ENCODE measurements at places on chromosomes 1 and 21. TPM values are rescaled to one million over a fixed set of nuclear protein-coding genes. Genes with fewer than 3 reads are reported as not detected.

TIE1 gene
- total RNA-seq, result 2.2 TPM

POLR3GL gene
- total RNA-seq, result 15.5 TPM

FRRS1 gene
- total RNA-seq, result 9.3 TPM

OR2L5 gene
- not detected for total RNA-seq

PRRC2C gene
- total RNA-seq, result 218 TPM

ATP8B2 gene
- 48.0 TPM for total RNA-seq

ARHGEF16 gene
- 12.2 TPM for total RNA-seq

RBM11 gene
- total RNA-seq, result 0.65 TPM

AGMAT gene
- 1.2 TPM for total RNA-seq

PLA2G2E gene
- total RNA-seq, result not detected

POU3F1 gene
- 12.1 TPM for total RNA-seq

CDC42BPA gene
- 38.0 TPM for total RNA-seq

KRTAP19-1 gene
- not detected for total RNA-seq

ALX3 gene
- total RNA-seq, result not detected

LCE1E gene
- total RNA-seq, result not detected

RGS8 gene
- total RNA-seq, result 1.8 TPM

TGFB2 gene
- 11.4 TPM for total RNA-seq

DOCK7 gene
- 92.0 TPM for total RNA-seq
